Activated naive CD8-positive, alpha-beta T cell treated with anti-CD3 and anti-CD28 coated beads for 36 hours (primary cell): ENCODE measurements at places on chromosomes 1 and 21. TPM values are rescaled to one million over a fixed set of nuclear protein-coding genes. Genes with fewer than 3 reads are reported as not detected.
A peak's percentile ranks its signal among the peaks of the same experiment; 100 is the strongest.

- no peak for DNase-seq
Observed at GRCh38 chr1:17970757-17971156, 136.8 kb upstream of the IGSF21 start.

GRCh38 chr1:212261361-212261929 lies 23.8 kb upstream of the PPP2R5A start:
- no peak for DNase-seq

GRCh38 chr1:163426505-163427251 lies 104.9 kb downstream of the NUF2 start:
- no peak for DNase-seq

DNA sequence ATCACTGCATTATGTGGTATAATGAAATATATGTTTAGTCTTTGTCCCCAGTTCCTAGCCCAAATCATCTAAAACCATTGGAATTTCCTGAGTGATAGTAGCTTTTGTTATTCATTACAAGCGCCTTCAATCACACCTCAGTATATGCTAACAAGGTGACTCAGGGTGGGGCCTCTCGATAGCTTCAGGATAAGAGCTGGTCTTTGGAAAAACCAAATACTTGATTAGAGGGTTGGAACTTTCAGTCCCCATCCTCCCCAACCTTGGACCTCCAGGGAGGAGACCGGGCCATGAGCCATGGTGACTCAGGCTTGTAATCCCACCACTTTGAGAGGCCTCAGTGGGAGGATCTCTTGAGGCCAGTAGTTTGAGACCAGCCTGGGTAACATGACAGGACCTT lies 5.1 kb upstream of the BRDT start:
- DNase-seq: no peak

DNA sequence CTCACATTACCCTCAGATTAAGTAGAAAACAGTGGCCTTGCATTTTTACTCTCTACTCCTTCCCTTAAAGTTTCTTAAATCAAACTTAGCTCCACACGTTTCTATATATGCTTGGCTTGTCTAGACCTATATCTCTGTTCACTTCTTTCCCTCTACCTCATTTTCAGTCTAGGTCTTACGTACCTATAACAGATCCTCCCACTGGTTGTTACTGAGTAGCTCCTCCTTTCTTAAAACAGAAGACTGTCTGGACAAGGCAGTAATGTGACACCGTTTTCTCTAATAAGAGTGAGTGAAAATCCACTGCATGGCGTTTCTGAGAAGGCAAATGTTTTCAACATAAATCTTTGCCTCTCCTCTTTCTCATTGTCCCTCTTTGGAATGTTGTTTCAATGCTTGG lies 211.7 kb upstream of the POGK start:
- DNase-seq: no peak

GRCh38 chr1:5151511-5151910 lies 497.1 kb downstream of the AJAP1 start:
- DNase-seq: no peak

DNA sequence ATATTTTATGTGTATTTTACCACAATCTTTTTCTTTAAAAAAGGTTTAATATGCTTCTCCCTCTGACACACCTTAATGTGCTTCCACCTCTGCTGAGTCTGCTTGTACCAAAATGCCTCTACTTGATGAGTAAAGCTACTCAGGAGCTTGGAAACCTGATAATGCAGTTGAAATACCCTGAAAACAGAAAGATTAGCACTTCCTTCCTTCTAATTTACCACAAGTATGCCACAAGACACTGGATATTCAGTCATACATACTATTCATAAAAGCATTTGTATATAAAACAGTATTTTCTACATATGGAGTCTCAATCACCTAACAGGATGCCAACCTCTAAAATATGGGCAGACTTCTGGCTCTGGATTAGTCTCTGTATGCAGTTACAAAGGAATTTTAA lies 55.0 kb downstream of the SLC35D1 start:
- DNase-seq: no peak

DNA sequence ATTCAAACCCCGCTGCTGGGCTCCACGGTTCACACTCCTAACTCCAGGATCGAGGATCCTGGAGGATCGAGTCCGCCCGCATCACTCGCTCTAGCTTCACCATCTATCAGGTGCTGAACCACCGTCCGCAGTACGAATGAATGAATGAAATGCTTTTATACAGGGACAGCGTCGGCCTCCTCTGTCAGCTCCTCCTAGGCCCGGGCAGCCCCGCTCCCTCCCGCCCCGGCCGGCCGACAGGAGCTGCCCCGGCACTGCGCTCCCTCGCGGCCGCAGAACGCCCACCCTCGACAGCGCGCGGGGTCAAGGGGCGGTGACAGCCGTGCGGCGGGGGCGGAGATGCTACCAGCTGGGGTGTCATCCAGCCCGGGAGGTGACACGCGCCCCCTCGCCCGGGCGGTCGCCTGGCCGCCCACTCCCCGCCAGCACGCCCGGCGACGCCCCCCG lies 520 bp downstream of the ZBTB17 start:
- peak; percentile 90 for DNase-seq

- no peak for DNase-seq
Observed at GRCh38 chr1:173445164-173445563, 32.0 kb upstream of the PRDX6 start.

DNA sequence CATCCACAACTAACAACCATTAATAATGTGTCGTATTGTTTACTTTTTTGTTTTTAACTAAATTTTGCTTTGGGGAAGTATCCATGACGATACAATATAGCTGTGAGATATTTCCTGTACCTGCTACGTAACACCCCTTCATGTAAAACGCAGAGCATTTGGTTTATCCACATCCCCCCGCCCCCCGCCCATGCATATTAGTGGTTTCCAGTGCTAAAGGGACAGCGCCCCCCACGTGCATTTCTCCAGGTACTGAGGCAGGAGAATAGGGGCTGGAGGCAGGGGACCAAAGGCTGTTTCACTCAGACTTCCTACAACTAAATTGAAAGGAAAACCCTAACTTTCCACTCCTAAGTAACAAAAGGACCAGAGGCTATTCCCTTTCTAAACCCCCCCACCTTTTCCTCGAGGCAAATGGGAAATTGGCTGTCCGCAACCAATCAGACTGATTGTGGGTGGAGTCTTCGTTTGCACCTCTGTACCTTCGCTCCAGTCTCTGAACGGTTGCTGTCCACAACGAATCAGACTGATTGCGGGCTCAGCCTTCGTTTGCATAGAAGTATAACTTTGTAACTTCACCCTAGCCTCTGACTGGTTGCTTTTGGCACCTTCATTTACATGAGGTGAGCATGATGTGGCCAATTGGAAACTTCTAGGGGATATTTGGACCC lies 12.2 kb upstream of the RIPK4 start:
- DNase-seq: no peak

DNA sequence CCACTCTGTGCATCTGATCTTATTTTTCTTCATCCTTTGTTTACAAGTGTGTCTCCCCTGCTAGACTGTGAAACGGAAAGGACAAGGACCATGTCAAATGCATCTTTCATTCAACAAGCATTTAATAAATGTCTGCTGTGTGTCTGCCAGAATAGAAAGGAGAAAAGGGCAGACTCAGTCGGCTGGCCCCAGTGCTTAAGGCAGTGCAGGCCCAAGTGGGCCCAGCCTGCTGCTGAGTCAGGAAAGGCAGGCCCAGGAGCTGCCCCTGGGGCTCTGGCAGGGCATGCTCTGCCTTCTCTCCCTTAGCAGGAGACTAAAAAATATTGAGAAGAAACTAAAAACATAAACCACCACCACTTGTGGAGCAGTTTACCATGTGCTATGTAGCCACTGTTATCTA lies 38.1 kb downstream of the PLEKHA6 start:
- DNase-seq: no peak

- DNase-seq: no peak
Observed at GRCh38 chr1:85450832-85451231, 14.1 kb downstream of the DDAH1 start.

DNA sequence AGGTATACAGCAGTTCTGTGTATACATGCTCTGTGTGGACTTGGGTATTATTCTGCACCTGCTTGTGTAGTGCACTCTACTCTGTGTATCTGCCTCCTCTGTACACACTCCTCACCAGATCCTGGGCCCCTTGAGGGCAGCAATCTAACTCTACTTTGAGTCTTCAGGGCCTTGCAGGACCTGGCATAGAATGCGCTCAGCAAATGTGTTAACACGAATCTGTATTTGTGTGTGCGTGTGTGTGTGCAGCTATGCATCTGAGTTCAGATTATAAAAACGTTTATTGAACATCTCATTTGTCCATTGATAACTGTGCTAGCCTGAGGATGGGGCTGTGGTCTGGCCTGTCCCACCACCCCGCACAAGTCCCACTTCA lies 3.9 kb upstream of the MEF2D start:
- DNase-seq: no peak

GRCh38 chr1:234994436-234995295 lies 134.0 kb downstream of the TOMM20 start:
- no peak for DNase-seq

DNA sequence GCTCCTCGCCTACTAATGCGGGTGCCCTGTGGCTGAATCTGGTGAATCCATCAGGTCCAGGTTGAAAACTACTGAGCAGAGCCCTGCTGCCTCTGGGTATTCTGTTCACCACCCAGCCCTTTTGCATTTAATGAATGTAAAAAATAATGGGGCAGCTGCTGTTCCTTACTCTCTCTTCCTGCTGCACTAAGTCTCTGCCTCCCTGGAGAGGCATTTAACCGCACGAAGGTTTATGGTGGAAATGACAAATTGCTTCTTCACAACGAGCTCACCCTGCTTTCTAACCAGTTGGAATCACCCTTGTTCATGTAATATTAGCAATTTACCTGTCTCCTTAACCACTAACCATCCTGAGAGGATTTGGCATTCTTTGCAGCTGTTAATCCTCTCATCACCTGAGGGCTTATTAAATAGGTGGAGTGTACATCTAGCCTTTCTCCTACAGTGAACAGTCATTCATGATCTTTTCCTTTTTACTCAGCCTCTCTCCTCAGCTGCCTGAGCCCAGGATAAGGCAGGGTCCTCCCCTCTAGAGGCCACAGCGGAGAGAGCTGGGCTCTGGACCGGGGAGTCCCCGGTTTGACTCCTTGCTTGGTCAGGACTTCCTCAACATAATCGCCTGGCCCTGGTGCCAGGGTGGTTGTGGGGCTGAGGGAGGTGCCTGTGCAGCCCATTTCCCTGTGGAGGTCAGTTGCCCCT lies 97.6 kb downstream of the NOS1AP start:
- DNase-seq: no peak

DNA sequence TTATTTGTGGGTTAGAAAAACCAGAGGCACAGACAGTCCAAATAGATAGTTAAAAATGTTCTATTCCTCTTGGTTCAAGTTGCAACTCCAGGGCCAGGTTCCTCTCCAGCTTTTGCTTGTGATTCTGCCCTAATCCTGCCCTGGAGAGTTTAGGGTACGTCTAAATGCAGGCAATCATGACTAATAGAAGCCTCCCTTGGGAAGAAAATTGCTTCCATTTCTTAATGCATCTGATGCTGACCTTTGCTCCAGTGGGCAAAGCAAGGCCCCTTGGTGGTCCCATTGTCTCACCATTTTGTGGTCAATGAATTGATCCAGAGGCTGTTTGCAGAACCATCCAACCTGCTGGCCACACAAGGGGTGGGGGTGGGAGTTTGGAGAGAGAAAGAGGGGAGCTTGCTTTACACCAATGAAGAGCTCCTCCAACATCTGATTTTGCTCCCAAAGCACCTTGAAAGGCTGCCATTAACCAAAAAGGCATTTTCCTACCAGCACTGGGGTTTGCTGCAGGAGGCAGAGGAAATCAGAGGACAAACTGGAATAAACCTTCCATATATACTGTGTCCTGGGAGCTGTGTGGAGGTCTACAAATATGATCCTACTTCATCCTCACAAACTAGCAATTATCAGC lies 31.3 kb downstream of the C8B start:
- DNase-seq: no peak

DNA sequence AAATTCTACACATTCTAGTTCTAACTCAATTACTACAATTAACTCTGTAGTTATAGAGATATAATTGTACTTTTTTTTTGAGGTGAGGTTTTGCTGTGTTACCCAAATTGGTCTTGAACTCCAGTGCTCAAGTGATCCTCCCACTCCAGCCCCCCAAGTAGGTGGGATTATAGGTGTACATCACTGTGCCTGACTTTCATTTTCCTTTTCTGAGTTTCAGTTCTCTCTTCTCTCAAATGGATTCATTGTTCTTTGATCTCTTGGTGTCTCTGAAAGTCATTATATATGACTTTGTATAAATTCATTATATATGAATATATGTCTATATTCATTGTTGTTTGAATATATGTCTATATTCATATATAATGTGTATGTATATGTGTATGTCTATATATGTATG lies 74.0 kb upstream of the GALNT2 start:
- no peak for DNase-seq

GRCh38 chr1:248618878-248619277 lies 16.0 kb downstream of the OR2T11 start:
- peak; percentile 8 for DNase-seq

- no peak for DNase-seq
Observed at GRCh38 chr1:59078070-59078800, 218.7 kb upstream of the FGGY start.

DNA sequence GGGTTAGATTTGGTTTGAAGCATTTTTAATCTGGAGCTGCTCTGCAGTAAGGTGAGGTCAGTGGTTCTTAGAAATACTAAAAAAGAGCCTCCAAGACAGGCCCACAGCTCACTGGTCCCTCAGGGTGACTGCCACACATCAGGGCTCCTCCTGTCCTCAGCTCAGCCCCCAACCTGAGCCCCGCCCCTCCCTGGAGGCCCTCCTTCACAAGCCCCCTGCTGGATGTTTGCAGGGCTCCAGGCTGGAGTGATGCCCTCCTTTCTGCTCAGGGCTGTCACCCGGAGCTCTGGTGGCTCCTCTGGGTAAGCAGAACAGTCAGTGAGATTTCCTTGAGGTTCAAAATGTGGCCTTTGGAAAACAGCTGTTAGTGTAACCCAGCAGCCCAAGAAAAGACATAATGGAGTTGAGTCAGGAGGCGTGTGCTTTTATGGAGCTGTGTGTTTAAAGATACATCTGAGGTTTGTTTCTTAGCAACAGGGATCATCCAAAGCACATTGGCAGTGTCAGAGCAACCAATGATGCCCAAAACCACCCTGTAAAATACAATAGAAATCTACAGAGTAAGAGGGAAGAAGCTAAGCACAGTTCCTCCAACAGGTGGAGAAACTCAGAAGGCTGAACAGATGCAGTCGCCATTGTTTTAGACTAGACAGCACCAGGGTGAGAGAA lies 21.4 kb downstream of the STUM start:
- DNase-seq: peak; percentile 46

- no peak for DNase-seq
Observed at GRCh38 chr1:209219791-209220524, 363.6 kb upstream of the CAMK1G start.

PLEKHG5 gene
- 2.3 TPM for total RNA-seq

HPCAL4 gene
- 2.2 TPM for total RNA-seq

NFASC gene
- 0.37 TPM for total RNA-seq

LRRIQ3 gene
- total RNA-seq: 1.3 TPM

SPTA1 gene
- total RNA-seq: not detected

SLC30A7 gene
- 40.9 TPM for total RNA-seq

KRTAP7-1 gene
- total RNA-seq: not detected
